Posterior vena cava (tissue), 2 donors: ENCODE measurements at places on chromosomes 2 and 18. TPM values are rescaled to one million over a fixed set of nuclear protein-coding genes. Genes with fewer than 3 reads are reported as not detected.

CNOT9 gene
- 31.5 TPM for total RNA-seq

NEURL3 gene
- total RNA-seq: 0.14 TPM

SIX3 gene
- not detected for total RNA-seq

LRP1B gene
- 0.46 TPM for total RNA-seq

B3GNT7 gene
- 5.7 TPM for total RNA-seq

CNRIP1 gene
- 32.2 TPM for total RNA-seq

RAD51AP2 gene
- total RNA-seq: not detected

TYMS gene
- 4.0 TPM for total RNA-seq

ANKRD29 gene
- total RNA-seq: 16.7 TPM

TGFA gene
- total RNA-seq: 0.71 TPM

SCG2 gene
- total RNA-seq: 5.4 TPM

GRP gene
- total RNA-seq: not detected

ADD2 gene
- 5.2 TPM for total RNA-seq

ANKRD30BL gene
- total RNA-seq: 0.14 TPM

SERPINB13 gene
- not detected for total RNA-seq

HOXD3 gene
- total RNA-seq: 10.9 TPM

RAX gene
- total RNA-seq: not detected

ADGRF3 gene
- total RNA-seq: not detected

C18orf54 gene
- total RNA-seq: 2.4 TPM

MAIP1 gene
- total RNA-seq: 14.1 TPM

SIX2 gene
- total RNA-seq: 1.3 TPM

HOXD9 gene
- total RNA-seq: 12.0 TPM

NAGK gene
- 89.5 TPM for total RNA-seq

SP5 gene
- total RNA-seq: 0.28 TPM

UGT1A4 gene
- not detected for total RNA-seq

CFLAR gene
- 140 TPM for total RNA-seq

CRYGD gene
- not detected for total RNA-seq

COLEC12 gene
- total RNA-seq: 23.0 TPM

CYP1B1 gene
- 90.9 TPM for total RNA-seq

CNDP1 gene
- not detected for total RNA-seq

HSPE1 gene
- total RNA-seq: 60.5 TPM

TMEM17 gene
- 1.5 TPM for total RNA-seq

KIF1A gene
- total RNA-seq: 0.57 TPM

ADAM23 gene
- 4.7 TPM for total RNA-seq

GPR45 gene
- total RNA-seq: not detected

TRIB2 gene
- 29.4 TPM for total RNA-seq

ARHGAP28 gene
- 26.2 TPM for total RNA-seq

EFHD1 gene
- 42.2 TPM for total RNA-seq

SKOR2 gene
- total RNA-seq: not detected

FSHR gene
- total RNA-seq: not detected

GATA6 gene
- 32.7 TPM for total RNA-seq

B4GALT6 gene
- 4.5 TPM for total RNA-seq

GNAL gene
- 16.9 TPM for total RNA-seq
